ENCODE measurements at places on chromosomes 7 and 10.

GRCh38 chr10:101114646-101115045 lies 16.5 kb upstream of the TLX1 start:
- DNase-seq: no peak

- no peak for DNase-seq
These were observed at the start of gene VAX1 for GRCh38 chr10:117137911-117138642. Gene VAX1, minus strand, starts transcription at chr10:117138270. Its CDS starts 214 bp downstream, at chr10:117138056.

GRCh38 chr10:60606343-60607080 lies 171.8 kb upstream of the CDK1 start:
- no peak for DNase-seq

DNA sequence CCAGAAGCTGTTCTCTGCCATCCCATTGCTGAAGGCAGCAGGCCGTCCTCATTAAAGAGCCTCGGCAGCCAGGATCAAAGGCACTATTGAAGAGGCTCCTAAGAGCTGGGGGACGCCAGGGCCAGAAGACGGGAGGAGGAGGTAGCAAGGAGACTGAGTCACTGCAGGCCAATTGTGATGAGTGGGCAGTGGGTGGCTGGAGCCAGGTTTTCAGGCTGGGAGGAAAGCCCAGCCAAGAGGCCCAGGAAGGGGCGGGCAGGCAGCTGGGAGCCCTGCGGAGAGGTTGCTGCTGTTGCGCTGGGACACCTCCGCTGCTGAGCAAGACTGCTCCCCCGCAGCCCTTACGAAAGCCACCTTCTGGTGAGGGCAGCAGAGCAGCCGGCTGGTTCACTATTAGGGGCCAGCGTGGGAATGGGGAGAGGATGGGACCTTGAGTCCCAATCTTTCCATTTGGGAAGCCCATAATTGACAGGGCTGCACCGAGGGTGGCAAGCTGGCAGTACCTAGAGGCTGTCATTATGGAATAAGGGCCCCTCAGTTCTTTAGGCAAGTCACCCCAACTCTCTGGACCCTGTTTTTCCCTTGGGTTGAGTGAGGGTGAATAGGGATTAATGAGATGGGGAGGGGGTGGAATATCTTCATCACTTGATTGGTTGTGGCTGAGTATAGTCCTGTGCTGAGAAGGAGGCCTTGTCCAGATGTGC lies 48.4 kb downstream of the UNC5B start:
- DNase-seq: no peak

DNA sequence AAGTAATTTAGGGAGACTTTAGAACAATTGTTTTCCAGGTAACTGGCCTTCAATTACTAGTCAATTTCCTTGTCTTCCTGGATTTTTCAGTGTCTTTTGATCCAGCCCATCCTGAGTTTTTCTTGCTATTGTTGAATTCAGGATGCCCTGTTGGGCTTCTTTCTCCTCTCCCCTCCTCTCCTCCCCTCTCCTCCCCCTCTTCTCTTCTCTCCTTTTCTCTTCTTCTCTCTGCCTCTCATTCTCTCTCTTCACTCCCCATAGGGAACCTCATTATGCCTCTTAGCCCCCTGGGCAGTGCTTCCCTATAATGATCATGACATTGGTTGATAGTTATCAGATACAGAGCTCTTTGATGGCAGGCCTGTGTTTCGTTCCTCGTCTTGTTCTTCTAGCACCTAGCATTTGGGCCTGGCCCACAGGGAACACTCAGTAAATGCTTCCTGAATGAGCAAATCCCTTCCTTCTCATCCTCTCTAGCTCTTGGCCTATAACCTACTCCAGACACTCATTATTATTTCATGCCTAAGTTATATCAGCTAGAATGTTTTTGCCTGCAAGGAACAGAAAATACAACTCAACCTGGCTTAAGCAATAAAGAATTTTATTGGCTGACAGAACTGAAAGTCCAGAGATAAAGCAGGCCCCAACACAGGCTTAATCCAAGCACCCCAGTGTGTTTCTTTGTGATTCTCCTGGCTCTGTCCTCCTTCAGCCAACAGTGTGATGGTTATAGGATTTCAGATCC lies 56.8 kb downstream of the CACNB2 start:
- no peak for DNase-seq

GRCh38 chr7:69814421-69814962 lies 216.2 kb downstream of the AUTS2 start:
- DNase-seq: no peak

DNA sequence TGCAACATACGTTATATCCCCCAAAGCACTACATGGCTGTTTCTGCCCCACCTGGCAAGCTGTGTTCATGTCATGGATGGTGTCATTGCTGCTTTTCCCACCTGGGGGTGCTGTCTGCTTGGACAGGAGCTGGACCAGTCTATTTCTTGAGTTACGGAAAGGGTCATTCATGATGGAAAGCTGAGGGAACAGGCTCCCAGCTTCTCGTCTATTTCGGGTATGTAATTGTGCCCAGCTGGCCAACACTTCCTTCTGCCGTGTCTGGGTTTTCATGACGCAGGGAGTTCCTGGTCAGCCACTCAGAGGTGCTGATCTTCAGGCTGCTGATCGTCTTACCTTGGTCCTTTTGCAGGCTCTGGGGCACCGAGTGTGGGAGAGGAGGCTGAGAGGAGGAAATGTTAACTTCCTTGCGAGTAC lies 8.6 kb downstream of the BTBD16 start:
- no peak for DNase-seq

DNA sequence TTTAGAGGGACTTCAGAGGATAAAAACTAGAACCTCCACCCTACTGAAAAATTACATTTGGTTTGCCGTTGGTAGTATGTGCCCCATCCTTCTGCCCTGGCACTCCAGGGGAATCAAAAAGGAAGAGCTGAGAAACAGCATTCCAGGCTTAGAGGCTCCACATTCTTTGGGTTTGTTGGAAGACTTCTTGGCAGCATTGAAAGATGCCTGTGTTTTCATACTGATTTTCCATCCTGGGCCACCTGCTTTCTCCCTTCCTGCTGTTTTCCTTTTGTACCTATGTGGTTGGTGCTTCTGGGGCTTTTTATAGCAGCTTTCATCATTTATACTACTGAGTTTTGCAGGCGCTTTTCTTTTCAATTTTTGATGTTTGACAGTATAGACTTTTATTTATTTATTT lies 61.7 kb downstream of the AUTS2 start:
- DNase-seq: no peak

DNA sequence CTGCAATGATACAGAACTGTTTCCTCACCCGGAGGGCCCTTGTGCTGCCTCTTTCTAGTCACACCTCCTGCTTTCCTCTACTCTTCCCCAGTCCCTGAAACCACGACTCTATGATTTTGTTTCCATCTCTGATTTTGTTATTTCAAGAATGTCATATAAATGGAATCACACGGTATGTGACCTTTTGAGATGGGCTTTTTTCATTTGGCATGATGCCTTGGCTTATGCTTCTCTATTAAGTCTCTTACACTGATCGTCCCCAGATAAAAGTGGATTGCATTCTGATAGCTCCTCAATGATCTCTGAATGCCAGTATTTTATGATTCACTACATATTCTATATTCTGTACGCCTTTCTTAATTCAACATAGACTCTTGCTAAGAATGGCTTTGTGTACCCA lies 78.2 kb downstream of the GALNT11 start:
- no peak for DNase-seq

- DNase-seq: peak; percentile 52
These were observed 40.3 kb downstream of the YKT6 start for GRCh38 chr7:44240983-44241510.

DNA sequence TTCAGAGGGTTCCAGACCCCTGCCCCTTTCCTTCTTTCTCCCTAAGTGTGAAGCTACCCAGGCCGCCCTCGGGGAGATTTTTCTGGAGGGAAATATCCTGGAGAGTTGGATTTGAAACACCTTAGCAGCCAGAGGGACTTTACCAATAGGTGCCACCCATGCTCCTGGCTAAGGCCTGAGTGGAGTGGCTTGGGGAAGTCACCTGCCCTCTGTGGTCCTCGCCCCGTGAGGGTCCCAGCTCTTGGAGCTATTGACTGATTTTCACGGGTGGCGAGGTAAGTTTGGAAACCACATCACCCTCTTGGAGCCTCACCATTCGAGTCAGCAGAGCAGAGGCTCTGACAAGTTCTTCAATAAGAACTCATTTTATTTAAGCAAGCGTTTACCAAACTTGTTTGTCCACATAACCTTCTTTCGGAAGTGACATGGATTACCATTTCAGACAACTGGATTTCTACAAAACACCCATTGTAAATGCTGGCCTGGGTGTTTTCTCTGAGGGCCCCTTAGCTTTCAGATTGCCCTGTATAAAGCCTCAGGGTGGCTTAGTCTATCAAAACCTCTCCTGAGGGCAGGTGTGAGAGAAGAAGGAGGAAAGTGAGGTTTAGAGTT lies 20.4 kb downstream of the AQP1 start:
- DNase-seq: peak; percentile 17

DNA sequence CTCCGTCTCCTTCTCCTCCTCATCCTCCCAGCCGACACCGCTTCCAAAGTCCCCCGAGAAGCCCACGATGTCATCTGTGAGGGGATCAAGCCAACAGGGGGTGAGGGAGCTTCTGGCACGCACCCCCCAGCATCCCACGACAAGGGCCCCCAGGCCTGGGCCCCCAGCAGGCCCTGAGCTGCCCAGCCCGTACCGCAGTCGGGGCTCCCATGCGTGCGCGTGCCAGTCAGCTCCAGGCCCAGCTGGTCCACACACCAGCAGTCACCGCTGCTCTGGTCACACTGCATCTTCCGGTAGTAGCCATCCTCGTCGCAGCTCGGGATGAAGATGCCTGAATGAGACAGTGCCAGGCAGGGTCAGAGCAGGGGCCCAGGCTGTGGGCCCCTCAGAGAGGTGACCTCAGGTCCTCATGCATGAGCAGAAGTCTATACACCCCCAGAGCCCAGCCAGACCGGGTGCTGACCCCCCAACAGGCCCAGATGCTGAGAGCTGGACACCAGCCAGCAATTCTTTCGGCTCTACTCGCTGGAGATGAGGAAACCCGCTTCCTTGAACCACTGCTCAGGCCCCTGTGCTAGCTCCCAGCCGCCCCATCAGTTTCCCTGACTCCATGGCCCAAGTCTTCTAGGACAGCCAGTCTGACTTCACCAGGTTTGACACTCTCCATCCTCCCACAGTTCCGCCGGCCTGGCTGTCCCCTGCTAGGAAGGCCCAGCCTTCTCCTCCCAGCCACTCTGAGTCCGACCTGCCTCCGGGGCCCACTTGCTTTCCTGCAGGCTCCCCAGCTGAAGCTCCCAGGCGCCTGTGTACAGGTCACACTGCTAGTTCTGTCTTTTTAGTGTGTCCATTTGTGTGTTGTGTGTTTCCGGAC lies 25.3 kb downstream of the SPOCK2 start:
- no peak for DNase-seq

GRCh38 chr7:73647725-73648592 lies 19.7 kb upstream of the VPS37D start:
- DNase-seq: no peak

- DNase-seq: no peak
These were observed 86.7 kb upstream of the RET start for GRCh38 chr10:42990016-42990720.

DNA sequence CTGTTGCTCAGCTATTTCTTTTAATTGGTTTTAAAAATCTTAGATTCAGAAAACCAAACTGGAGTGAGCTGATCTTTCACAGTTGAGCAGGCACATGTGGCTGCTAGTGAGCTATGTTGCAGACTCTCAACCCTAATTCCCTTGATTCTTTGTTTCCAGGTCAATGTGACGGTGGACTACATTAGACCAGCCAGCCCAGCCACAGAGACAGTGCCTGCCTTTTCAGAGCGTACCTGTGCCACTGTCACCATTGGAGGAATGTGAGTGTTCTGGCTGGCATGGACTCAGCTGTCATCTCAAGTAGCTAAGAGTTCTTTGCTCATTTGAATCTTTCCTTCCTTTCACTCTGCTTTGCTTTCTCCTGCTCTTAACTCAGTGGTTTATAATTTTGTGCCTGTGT lies 187.1 kb downstream of the LRRC4 start:
- DNase-seq: no peak

GRCh38 chr10:34650156-34650555 lies 164.9 kb downstream of the PARD3 start:
- no peak for DNase-seq

DNA sequence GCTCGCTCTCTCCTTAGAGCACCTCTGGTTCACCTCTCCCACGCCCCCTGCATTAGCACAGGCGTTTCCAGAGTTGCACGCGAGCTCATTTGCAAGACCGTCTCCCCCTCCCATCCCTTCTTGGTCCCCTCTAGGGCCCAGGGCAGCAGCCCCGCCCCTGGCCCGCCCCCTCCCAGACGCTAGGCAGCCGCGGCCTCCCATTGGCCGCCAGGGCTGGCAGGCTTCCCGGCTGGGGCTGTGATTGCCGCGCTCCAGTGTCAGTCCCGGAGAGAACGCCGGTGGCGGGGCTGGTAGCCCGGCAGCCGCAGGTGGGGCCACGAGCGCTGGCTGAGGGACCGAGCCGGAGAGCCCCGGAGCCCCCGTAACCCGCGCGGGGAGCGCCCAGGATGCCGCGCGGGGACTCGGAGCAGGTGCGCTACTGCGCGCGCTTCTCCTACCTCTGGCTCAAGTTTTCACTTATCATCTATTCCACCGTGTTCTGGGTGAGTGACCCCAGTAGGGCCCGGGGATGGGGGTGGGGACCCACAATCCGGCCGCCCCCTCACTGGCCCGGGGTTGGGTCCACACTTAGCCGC lies at the start of gene TSPAN15:
TSS of gene TSPAN15 (plus strand) at position 257 of the 575 bp plus-strand sequence. CDS start at position 387, 130 bp downstream.
- DNase-seq: peak; percentile 75

GRCh38 chr7:131556909-131557651 lies 652 bp upstream of the PODXL start:
- no peak for DNase-seq

GRCh38 chr7:99560834-99561736 lies 2.6 kb downstream of the ZNF655 start:
- no peak for DNase-seq

DNA sequence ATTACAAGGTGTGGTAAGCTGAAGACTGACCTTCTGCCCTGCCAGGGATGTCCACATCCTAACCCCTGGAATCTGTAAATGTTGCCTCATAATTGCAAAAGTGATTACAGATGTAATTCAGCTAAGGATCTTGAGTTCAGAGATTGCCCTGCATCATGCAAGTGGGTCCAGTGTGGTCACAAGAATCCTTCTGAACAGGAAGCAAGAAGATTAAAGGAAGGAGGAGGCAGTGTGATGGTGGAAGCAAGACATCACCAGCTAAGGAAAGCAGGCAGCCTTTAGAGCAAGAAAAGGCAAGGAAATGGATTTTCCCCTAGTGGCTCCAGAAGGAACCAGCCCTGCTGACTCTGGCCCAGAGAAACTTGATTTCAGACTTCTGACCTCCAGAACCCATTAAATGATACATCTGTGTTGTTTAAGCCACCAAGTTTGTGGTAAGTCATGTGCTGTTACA lies 78.1 kb downstream of the USP6NL start:
- DNase-seq: no peak

GRCh38 chr7:117015258-117016184 lies 62.2 kb downstream of the ST7 start:
- DNase-seq: no peak

DNA sequence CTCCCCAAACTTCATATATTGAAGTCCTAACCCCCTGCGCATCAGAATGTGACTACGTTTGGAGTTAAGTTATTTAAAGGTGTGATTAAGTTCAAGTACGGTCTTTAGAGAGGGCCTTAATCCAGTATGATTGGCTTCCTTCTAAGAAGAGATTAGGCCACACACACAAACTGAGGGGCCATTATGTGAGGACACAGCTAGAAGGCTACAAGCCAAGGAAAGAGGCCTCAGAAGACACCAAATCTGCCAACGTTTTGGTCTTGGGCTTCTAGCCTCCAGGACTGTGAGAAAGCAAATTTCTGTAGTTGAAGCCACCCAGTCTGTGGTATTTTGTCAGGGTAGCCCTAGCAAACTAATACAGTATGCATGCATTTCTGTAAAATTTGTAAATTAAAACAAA lies 41.7 kb downstream of the REEP3 start:
- DNase-seq: no peak

GRCh38 chr7:69803699-69804516 lies 205.6 kb downstream of the AUTS2 start:
- DNase-seq: no peak

- no peak for DNase-seq
These were observed 112.5 kb downstream of the WDR11 start for GRCh38 chr10:120963594-120964220.

All from activated CD4-positive, CD25-positive, alpha-beta regulatory T cell treated with anti-CD3 and anti-CD28 coated beads, Interleukin-2, amount 50 U/mL, for 72 hours (primary cell).